ENCODE measurements at places on chromosomes 5 and 9.

DNA sequence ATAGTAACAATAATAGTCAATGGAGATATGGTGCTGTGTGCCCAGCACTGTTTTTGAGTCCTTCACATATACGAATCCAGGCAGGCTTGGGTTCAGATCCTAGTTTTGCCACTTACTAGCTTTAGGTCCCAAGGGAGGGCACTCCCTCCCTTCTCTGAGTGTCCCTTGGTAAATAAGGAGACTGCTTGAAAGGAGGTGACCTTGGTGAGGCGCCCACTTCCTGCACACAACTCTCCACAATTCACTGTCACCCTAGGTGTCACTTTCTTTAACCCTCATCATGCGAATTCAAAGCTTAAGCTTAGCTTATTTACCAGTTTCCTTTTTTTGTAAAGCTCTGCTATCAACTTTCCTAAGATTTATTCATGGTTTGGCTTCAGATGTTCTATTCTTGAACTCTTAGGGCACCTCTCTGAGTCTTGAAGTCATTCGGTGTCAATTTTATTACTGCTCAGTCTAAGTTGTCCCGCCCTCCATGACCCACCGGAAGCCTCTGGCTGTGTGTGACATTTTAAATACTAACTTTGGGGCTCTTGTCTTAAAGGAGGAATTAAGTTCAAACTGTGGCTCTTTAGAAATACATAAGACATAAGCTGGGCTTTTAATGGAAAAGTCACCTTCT lies 170.7 kb upstream of the ZNF618 start:
- DNase-seq = no peak

DNA sequence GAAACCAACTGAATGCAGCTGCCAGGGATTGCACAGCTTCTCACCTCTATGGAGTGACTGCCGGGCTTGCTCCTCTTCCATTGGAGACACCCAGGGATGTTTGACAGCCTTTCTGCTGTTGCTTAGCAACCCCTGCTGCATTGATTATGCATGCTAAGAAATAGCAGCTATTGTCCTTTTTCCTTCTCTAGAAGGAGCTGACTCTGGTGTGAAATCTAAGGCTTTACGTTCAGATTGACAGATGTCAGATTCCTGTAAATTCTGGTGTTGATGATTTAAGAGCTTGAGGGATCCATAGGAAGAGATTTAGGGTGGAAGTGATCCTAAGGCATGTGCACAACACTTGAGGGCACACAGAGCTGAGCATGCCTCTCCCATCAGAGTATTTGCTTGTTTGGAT lies 267.7 kb downstream of the NTRK2 start:
- no peak for DNase-seq

- no peak for DNase-seq
Measured at GRCh38 chr9:33140401-33141360, 26.5 kb downstream of the B4GALT1 start.

DNA sequence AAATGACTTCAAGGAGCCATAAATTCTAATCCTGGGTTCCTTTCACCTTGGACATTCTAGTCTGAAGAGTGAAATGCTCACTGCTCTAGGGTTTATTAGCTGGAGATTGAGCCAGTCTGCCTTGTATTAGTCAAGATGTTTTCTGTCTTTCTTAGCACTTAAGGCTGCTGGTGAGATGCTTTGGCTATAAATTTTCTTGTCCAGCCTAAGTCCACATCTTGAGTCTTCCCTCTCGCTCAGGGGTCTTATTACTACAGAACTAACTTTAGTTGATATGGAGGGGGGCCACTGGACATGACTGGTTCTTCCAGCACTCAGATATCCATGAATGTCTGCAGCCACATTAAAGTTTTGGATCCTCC lies 316.4 kb downstream of the ARHGAP26 start:
- no peak for DNase-seq

- no peak for DNase-seq
Measured at GRCh38 chr5:153546566-153546965, 56.1 kb downstream of the GRIA1 start.

GRCh38 chr5:76724871-76725270 lies 8.9 kb downstream of the F2R start:
- DNase-seq = no peak

- DNase-seq = peak; percentile 7
Measured at GRCh38 chr5:80569086-80569960, 757 bp downstream of the ANKRD34B start.

DNA sequence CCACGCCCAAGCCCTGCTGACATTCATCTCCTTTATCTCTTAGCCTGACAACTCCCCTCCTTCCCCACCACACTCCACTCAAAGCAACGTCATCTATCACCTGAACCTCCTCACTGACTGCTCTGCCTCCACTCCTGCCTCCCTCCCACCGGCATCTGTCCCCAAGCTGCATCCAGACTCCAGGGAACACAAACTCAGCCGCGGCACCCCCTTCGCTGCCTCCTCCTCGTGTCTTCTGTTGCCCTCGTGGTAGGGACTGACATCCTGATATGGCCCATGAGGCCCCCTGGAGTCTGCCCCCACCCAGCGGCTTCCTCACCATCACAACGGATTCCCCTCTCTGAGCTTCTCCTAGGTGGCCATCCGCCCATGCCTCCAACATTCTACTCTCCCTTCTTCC lies 101.0 kb upstream of the TAS2R1 start:
- DNase-seq = no peak

DNA sequence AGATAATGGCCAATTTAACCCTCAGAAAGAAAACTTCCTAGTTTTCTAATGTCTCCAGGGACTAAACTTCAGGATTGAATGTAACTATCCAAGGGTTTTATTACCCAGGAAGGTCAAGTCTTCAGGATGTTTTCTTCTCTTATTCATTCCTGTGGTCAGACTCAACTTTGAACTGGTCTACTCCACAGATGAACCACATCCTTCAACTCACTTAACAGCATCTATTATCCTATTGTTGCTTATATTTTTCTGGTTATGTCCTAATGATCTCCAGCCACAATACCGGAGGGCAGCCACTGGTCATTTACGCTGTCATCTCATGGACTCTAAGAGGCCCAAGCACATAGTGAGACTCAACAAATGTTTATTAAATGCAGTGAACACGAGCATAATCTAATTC lies 47.2 kb upstream of the LIFR start:
- DNase-seq = no peak

DNA sequence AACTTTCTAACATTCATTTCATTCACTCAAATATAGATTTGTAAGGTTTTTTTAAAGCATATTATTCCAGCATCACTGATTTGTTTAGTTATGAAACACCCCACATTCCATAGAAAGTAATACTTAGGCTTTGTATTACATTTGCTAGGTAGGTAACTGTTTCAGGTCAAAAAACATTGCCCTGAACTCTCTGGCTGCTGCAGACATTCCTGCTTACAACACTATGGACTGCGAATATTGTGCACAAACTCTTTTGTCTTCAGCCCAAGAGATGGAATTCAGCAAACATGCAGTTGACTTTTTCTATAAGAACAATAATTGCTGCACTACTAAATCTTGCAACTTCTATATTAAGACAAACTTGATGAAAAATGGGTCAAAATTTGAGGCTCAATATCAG lies 301.0 kb downstream of the ARL15 start:
- DNase-seq = no peak

- no peak for DNase-seq
Measured at GRCh38 chr9:98564714-98565113, 144.0 kb downstream of the GABBR2 start.

DNA sequence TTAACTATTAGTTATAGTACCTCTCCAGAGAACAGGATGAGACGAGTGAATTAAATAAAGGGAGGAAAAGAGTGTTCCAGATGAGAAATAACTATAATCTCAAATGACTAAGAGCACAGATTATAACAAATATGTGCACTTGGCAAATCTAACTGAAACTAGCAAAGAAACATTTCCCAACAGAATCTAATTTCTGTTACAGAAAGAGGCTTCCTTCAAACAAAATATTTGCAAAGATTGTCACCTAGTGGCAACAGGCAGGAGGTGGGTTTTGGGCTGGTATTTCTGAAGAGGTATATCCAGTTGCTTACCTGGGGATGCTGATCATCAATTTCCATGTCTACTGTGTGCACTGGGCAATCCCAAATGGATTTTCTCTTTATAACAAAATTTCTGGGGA lies 5.6 kb upstream of the SPDL1 start:
- no peak for DNase-seq

GRCh38 chr5:54936201-54936600 lies 49.2 kb downstream of the ESM1 start:
- no peak for DNase-seq

DNA sequence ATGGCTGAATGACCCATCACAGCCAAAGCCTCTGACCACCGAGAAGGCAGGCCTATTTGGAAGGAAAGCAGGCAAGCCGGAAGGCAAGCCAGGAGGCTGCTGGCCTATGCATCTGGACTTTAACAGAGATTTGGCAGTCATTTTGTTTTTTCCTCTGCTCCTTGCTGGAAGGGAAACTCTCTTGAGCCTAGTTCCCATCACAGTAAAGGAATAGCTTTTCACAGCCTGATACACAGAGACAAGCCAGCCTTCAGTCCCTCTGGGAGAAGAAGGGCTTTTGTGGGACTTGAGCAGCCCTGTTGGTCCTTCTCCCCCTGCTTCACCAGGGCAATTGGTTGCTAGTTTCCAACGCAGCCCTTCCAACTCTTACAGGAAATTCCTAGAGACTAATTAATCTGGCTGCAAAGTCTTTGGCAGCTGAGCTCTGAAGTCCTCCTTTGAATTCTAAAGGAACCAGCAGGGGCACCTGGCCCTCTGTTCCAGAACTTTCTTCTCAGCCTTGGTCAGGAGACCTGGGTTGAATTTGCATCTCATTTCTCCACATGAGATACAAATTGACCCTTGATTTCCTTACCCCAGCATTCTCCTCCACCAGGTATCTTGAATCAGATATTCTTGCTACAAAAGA lies 157.3 kb upstream of the EPB41L4A start:
- no peak for DNase-seq

GRCh38 chr5:148261221-148261620 lies 7.4 kb upstream of the SPINK13 start:
- no peak for DNase-seq

DNA sequence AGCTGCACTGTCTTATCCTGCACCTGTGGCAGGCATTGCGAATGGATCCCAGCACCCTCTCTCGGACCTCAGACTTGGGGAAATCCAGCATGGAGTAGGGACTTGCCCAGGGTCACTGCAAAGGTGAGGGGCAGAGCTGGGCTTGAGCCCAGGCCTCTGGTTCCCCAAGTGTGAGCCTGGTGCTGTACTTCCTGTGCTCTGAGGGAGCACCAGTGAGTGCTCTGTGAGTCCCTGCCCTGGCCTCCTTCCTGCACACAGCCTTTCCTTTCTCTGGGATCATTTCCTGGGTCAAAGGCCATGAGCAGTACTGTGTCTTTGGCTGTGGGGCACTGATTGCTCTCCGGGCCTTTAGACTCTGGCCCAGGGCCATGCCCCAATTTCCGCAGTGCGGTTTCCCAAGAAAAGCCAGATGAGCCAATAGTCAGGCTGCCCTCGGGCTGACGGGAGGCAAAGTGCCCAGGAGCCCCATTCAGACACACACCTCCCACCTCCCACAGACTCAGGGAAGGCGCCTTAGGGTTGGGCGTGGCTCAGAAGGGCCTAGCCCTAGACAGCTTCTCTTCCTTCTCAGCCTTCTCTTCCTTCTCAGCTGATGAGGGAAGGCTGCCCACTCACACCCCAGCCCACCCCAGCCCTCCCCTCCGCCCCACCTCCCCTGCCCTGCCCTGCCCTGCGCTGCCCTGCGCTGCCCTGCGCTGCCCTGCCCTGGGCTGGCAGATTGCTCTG lies 23.3 kb upstream of the TRIM14 start:
- DNase-seq = no peak

DNA sequence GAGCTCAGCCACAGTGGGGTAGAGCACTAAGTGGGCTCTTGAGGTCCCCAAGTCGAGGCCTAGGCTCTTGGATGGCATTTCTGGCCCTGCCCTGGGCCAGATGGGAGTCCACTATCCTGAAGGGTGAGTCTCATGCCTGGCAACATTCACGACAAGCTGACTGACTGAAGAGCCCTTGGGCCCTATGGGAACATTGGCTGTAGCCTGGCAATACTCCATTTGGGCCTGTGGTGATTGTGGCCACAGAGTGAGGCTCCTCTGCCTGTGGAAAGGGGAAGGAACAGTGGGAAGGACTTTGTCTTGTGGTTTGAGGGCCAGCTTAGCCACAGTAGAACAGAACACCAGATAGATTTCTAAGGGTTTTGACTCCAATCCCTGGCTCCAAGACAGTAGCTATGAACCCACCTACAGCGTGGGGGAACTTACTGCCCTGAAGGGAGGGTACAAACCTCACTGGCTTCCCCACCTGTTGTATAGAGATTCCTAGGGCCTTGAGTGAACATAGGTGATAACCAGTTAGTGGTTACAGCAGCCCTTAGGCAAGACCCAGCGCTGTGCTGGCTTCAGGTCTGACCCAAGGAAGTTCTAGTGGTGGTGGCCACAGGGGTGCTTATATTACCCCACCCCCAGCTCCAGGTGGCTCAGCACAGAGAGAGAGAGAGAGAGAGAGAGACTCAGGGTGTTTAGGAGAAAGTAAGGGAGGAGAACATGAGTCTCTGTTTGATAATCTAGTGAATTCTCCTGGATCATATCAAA lies 72.4 kb downstream of the KIAA0825 start:
- DNase-seq = no peak

DNA sequence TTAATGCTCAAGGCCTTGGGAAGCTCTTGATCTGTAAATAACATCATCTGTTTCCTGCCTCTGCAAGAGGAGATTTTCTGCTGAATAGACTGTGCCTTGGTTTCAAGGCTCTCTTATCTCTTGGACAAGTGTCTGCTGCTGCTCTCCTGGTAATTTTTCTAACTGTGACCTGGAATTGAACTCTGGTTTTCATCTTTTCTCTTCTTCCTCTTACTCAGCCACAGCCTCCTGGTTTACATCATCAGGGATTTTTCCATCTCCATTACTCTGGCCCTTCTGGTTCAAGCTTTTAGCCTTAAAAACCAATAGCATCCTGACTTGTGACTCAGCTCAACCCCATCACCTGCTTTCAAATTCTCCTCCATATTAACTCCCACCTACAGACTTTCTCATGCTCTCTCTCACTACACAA lies 49.6 kb upstream of the ITGA1 start:
- DNase-seq = no peak

GRCh38 chr9:12956261-12956660 lies 181.4 kb downstream of the LURAP1L start:
- DNase-seq = no peak

GRCh38 chr5:152335461-152335860 lies 69.6 kb downstream of the NMUR2 start:
- DNase-seq = no peak

DNA sequence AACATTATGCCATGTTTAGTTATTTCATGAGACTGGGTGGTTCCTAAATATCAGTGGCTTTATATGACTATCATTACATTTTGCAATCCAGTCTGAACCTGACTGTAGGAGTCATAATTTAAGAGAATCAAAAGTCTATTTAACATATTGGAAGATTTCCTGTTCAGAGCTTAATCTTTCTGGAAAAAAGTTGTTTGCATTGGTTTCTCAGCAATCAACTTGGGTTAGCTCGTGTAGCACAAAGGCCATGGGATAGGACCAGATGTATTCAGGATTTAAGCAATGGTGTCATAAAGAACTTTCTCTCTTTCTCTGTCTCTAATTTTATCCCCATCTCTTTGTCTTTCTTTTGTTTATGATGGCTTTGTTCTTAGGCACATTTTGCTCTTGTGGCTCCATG lies 296.0 kb upstream of the KCNN2 start:
- no peak for DNase-seq

GRCh38 chr9:125523681-125524080 lies 183.3 kb downstream of the MAPKAP1 start:
- DNase-seq = no peak

- DNase-seq = no peak
Measured at GRCh38 chr5:80825786-80826460, 134.2 kb upstream of the RASGRF2 start.

- DNase-seq = no peak
Measured at GRCh38 chr5:143115381-143115780, 288.1 kb downstream of the NR3C1 start.
